Kidney epithelial cell (primary cell): ENCODE measurements at places on chromosomes 16 and 17. TPM values are rescaled to one million over a fixed set of nuclear protein-coding genes. Genes with fewer than 3 reads are reported as not detected.

DNA sequence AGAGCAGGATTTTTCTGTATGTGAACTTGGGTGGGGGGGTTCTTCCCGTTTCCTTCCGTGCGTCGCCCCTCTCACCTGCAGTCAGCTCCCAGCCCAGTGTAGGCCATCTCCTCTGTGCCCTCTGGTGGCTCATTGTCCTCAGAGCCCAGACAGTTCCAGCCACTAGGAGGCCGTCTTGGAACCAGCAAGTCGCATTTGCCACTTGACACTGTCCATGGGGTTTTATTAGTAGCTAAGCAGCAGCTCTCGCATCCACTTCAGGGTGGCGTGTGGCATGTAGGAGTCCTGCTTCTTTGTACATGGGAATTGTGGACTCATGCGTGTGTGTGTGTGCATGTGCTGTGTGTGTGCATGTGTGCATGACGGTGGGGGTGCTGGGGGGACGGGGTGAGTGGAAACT is 74.0 kb downstream of the SEC14L1 start:
- DNase-seq: no peak

DNA sequence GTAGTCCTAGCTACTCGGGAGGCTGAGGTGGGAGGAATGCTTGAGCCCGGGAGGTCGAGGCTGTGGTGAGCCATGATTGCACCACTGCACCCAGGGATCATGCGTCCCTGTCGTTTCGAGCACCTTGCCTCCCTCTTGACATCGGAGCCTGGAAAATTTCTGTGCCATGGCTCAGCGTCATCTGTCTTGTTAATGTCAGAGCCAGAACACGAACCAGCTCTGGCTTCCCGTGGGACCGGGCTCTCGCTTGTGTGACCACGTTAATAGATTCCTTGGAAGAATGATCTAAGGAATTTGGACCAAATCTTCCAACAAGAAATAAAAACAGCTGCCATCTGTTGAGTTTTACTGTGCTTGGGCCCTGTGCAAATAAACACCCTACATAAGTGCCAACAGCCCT is 117.7 kb downstream of the ABCC1 start:
- DNase-seq: no peak

- DNase-seq: no peak
Observed at GRCh38 chr16:87074641-87075318, 242.4 kb downstream of the C16orf95 start.

GRCh38 chr17:7323731-7324437 is 5.3 kb downstream of the NEURL4 start:
- DNase-seq: no peak

GRCh38 chr17:8701754-8702153 is 42.9 kb downstream of the CCDC42 start:
- no peak for DNase-seq

DNA sequence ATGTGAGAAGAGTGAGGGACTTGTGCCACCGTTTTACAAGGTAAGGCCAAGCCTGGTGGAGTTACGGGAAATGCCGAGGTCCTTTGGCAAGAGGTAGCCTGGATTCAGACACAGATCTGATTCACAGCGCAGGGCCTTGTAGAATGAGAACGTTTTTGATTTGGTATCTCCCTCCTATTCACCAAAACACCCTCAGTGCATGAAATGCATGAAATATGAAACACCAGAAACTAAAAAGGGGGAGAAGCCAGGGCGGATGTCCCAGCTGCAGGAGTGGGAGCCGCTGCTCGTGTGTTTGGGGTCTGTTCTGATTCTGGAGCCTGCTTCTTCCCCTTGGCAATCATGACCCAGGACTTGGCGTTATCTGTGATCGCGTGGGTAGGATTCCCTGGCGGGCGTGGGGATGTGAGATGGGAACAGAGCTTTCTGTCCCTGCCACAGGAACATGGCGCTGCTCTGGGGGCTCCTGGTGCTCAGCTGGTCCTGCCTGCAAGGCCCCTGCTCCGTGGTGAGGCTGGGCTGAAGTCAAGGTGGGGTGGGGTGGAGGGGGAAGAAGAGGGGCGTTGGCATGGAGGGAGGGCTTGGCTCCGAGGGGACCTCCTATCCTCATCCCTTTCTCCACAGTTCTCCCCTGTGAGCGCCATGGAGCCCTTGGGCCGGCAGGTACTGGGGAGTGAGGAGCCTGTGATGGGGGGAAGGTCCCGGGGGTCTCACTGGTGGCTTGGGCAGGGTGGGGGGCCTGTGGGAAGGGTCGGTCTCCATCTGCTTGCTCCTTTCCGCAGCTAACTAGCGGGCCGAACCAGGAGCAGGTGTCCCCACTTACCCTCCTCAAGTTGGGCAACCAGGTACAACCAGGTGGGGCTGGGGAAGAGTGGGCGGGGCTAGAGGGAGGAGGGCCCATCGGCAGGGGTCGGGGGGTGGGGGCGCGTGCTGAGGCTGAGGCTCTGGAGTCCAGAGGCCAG is 2.2 kb downstream of the SERPINF2 start:
- DNase-seq: no peak

- no peak for DNase-seq
Observed at GRCh38 chr16:69451166-69451565, 26.7 kb downstream of the CYB5B start.

DNA sequence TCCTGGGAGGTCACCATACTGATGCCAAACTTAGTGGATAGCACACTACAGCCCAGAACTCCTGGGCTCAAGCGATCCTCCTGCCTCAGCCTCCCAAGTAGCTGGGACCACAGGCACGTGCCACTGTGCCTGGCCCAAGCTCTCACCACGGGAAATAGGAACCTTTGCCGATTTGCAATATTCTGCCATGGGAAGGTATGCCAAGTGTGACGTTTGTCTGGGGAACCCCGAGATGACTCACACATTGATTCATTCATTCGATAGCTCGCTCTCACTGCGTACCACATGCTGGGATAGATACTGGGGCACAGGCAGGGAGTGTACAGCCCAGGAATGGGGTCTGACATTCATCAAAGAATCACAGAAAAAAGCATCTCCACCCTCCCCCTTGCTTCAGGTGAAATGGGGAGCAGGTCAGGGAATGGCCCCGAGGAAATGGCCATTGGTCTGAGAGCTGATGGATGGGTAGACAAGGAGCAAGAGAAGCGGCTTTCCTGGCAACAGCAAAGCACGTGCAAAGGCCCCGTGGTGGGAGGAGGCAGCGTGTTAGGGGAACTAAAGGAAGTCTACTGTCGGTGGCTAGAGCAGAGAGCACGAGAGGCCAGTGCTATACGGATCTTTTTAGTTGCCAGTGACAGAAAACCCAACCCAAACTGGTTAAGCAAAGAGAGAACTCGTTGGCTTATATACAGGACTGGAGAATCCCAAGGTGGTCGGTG is 44.1 kb downstream of the DNAH17 start:
- peak; percentile 42 for DNase-seq

DNA sequence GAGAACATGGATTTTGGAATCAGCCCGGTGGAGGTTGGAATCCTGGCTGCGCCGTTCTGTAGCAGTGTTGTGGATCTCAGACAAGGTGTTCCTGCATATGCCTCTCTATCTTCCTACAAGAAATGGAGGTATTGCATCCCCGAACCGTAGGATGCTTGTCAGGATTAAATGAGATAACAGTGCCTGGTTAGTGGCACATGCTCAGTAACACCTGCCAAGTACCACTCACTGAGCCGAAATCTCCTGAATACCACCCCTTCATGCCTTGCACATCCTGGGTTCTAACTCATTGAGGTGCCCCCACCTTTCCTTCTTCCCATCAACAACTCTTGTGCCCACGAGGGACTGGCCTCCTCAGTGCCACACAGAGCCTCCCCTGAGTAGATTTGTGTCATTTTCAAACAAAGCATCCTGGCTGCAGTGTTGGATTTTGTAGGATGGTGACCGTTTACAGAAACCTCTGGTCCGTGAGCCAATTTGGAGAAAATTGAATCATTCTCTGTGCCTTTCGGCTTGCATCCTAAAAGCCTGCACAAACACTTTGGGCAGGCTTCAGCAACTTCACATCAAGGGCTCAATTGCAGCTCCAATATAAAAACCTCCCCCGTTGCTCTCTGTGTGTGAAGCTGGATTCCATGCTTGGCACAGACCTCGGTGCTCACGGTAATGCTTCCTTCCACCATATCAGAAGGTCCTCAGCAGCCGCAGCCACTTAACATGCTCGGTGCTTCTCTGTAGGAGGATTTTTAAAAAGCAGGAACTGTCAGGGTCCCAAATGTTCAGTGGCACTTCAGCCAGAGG is 84.2 kb downstream of the WWOX start:
- no peak for DNase-seq

DNA sequence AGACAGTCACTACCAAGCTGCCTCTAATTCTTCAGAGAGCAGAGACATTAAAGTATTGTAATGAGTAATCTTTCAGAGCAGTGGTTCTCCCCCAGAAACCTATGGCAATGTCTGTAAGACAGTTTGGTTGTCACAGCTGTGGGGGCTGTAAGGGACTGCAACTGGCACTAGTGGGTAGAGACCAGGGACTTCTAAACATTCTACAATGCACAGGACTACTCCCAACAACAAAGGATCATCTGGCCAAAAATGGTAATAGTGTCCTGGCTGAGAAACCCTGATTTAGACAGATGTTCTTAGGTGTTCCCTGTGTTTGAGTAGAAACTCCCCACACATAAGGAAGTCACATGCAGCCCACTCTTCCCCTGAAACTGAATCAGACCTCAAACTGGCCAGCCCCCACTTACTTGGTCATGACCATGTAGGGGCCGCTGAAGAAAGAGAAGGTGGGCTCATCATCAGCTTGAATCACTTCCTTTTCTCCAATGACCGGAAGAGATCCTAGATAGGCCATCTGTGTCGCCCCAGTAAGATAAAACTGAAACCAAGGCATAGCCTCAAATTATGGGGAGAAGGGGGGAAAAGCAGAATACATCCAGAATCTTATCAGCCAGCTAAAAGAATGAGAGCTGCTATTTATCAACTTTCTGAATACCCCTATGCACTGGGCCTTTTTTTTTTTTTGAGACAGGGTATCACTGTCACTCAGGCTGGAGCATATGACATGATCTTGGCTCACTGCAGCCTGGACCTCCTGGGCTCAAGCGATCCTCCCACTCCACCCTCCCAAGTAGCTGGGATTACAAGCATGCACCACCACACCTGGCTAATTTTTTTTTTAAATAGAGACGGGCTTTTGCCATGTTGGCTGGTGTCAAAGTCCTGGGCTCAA is 75.8 kb downstream of the TEX14 start:
- no peak for DNase-seq

- no peak for DNase-seq
Observed at GRCh38 chr16:16019488-16019887, 70.1 kb downstream of the ABCC1 start.

DNA sequence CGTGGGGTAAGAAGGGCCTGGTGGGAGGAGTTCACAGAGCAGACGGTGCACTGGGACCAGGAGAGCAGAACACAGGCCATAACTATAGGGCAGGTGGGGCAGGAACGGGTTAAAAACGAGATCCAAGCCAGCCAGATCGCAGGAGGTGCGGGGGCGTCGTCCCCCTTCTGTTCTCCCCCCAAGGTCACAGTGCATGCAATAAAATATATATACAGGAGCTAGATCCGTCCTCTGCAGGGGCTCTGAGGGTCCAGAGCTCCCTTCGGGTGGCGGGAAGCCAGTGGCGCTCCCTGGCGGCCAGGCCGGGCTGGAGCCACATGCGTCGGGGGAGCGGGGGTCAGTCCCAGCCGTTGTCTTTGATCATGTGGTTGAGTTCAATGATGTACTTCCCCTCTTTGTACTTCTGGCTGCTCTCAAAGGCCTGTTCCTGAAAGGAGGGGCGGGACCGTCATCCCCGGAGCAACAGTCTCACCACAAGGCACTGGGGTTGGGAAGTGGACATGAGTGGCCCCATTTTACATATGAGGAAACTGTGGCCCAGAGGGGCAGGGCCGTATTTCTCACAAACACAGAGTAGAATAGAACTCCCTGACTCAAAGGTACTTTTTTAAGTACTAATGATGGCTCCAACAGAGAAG is 768 bp upstream of the TBX6 start:
- DNase-seq: peak; percentile 16

GRCh38 chr16:85699628-85700027 is 10.9 kb upstream of the GINS2 start:
- peak; percentile 12 for DNase-seq

- no peak for DNase-seq
Observed at GRCh38 chr17:15239491-15239890, 25.6 kb downstream of the PMP22 start.

- DNase-seq: peak; percentile 98
Observed at GRCh38 chr16:77298418-77299360, 99.5 kb downstream of the SYCE1L start.

DNA sequence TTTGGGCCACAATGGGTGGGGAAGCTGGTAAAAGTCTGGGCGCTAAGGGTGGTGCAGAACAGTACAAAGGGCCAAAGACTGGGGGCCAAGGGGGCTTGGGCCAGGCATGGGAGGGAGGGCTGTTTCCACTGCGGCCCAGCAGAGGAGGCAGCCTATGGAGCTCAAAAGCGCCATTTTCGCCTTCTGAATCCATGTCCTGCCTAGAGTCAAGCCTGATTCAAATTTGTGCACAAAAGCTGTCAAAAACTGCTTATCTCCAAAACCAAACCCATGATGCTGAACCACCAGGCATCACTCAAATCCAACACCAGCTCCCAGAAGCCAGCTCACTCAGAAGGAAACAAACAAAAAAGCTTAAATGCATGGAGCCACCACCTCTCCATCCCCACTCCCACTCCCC is 16.0 kb downstream of the COG7 start:
- no peak for DNase-seq

DNA sequence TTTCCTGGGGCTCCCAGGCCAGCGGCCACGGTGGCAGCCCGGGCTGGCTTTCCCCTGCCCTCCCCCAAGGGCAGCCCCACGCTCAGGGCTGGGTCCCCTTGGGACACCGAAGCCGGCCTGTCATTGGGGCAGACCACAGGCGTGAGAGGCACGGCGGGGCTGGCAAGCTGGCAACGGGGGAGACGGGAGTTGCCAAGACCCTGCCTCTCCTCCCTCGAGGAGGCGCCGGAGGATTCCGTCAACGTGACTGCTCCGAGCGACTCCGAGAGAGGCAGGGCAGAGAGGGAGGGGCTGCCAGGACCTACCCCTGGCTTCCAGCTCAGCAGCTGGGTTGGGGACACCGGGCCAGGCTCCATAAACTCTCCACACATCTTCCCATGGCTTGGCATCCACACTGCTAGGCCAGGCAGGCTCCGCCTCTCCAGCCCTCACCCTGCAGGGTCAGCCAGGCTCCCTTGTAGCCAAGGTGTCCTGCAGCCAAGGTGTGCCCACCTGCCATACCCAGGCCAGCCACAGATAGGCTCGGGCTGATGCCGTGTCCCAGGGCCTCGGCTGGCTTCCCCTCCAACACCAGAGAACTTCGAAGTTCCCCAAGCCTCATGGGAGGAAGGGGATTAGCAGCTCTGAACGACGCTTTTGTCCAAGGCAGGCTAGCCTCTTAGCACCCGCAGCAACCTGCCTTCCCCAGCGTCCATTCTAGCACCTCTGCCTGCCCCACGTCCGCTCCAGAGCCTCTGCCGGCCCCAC is 25.5 kb downstream of the TIMM22 start:
- no peak for DNase-seq

The TBC1D3E gene
- total RNA-seq: not detected in 2 replicates

The MYH1 gene
- total RNA-seq: not detected in 2 replicates

The KRT27 gene
- not detected in 2 replicates for total RNA-seq

The DPEP2 gene
- total RNA-seq: not detected in 2 replicates

The DHRS7C gene
- not detected in 2 replicates for total RNA-seq

The PPP4C gene
- 126 and 139 TPM in 2 replicates for total RNA-seq

The C16orf74 gene
- 11.6 and 13.6 TPM in 2 replicates for total RNA-seq
